ENCODE measurements at places on chromosomes 7 and 10.

GRCh38 chr7:134900166-134900982, 85.9 kb upstream of the AGBL3 start:
- no peak for DNase-seq

- no peak for DNase-seq
These were observed 1.2 kb upstream of the TMEM178B start for GRCh38 chr7:141072548-141073172.

- no peak for DNase-seq
These were observed 22.0 kb upstream of the TMEM120A start for GRCh38 chr7:76016191-76016947.

DNA sequence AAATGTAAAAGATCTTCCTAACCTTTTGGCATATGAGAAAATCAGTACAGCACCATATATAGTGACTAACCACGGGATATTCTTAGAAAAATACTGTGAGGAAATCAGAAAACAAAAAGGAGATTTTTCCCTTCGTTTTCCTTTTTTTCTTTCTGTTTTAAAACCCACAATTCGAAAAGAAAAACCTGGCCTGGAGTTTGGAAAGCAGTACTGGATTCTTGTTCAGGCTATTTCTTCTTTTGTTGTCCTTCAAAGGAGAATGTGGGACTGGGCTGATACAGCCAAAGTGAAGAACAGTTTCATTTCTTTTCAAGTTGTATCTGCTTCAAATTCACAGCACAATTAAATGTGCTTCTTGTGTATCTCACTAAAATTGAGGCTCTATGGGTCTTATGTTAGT, 156.8 kb upstream of the PHYHIPL start:
- no peak for DNase-seq

- DNase-seq: no peak
These were observed 124.1 kb downstream of the CUL2 start for GRCh38 chr10:34966040-34966439.

DNA sequence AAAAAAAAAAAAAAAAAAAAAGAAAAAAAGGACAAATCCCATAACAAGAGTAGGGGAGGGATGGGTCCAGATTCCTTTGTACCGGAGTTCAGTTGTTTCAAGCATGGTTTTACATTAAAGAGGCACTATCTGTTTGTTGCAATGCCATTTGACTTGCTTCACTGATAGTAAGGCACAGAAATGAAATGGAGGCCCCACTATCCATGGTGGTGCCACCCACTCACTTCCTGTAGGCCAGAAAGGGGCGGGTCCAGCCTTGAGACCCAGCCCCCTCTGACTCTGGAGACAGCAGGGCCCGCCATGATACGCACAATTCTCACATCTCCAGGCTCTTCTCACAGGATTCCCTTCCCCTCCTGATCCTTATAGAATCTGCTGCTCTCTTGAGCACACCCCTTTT, 100.0 kb downstream of the CLEC2L start:
- no peak for DNase-seq

DNA sequence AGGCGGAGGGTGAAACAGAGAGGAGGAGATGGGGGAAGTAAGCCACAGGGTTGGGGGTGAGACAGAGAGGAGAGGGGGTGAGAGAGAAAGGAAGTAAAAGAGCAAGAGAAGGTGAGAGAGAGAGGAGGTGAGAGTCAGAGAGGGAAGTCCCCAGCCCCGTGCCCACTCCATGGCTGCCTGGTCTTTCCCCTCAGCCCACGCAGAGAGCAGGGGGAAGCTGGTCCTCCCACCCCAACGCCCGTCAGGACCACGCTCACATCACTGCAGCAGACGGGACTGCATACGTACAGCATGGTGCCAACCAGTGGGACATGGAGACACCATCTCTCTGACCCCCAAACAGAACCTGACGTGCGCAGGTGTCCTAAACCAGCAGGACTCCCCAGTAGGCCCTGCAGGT, 12.1 kb upstream of the PDGFA start:
- no peak for DNase-seq

DNA sequence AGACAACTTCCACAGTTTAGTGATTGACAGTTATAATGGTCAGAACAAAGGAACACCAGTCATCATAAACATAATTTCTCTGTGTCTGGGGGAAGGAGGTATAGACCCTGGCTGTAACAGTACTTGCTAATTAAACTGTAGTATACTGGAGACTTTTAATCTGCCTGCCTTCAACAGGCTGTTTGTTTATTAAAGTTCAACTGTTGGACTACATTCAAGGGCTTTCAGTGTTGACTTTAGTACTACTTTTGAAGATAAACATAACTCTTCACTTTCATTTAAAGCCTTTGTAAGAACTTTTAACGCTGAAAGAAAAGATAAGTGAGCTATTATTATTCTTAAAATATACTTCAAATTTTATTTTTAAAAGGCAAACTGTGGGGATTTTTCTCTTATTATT, 15.5 kb upstream of the PTTG1IP2 start:
- DNase-seq: no peak

DNA sequence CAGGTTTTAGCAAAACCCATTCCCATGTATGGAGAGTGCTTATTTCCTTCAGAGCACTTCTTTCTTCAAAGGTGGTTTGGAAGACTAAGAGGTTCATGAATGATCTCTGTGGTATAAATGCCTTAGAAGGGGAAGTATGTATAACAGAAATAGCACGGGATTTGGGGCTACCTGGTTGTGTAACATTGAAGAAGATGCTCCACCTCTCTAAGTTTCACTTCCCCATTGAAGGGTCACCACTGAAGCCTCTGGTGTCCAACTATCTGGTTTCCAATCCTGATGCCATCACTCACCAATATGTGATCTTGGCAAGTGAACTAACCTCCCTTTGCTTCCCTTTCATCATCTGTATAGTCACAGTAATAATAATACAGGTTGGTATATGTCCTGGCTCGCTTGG, 37.2 kb downstream of the CYCS start:
- DNase-seq: no peak

DNA sequence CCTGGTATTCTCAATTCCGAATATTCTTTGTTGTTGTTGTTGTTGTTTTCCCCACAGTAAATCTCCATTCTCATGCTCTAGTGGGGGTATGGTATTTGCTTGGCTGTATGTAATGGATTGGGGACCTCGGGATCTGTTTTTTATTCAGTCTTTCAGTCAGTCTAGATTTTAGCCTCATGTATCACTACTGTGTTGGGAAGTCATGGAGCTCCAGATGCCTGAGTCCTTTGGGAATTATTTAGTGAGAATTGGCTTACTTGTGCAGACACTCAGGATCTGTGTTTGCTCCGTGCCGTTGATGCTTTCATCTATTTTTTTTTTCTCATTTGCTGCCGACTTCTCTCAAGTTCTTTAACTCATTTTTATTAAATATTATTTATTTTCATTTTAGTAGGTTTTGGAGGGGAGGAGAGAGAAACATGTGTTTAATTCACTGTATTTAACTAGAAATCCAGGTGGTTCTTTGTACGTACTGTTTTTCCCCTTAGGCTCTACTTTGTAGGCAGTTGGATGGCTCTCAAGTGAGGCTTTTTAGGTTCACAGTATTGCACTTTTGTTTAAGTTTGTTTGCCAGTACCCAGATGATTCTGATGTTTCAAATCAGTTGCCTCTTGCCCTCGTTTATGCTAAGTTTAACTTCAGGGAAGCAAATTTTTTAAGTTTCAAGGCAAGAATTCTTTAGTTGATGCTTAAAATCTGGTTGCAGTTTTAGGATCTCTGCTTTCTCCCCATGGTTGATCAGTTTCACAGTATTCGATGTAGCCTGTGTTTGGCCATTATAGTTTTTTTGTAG, 36.9 kb downstream of the ZNRF2 start:
- no peak for DNase-seq

- DNase-seq: no peak
These were observed 572.6 kb downstream of the DNAJB6 start for GRCh38 chr7:157909370-157909769.

DNA sequence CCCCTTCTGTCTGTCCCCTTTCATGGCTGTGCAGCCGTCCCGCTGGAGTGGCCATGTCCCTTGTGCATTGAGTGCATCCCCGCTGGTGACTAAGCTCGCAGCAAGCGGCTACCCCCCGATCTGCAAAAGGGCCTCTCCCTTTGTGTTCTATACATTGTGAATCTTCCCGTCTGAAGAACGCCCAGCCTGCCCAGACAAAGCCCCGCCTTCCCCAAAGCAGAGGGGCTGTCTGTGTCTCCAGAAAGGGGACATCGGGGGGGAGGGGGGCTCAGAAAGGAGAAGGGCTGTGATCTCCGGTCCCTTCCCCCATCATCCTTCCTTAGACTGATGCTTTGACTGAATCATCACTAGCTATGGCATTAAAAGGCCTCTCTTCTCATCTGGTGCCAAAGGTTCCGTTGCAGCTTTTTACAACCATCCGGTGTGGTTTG, 11.9 kb downstream of the NPTX2 start:
- DNase-seq: no peak

DNA sequence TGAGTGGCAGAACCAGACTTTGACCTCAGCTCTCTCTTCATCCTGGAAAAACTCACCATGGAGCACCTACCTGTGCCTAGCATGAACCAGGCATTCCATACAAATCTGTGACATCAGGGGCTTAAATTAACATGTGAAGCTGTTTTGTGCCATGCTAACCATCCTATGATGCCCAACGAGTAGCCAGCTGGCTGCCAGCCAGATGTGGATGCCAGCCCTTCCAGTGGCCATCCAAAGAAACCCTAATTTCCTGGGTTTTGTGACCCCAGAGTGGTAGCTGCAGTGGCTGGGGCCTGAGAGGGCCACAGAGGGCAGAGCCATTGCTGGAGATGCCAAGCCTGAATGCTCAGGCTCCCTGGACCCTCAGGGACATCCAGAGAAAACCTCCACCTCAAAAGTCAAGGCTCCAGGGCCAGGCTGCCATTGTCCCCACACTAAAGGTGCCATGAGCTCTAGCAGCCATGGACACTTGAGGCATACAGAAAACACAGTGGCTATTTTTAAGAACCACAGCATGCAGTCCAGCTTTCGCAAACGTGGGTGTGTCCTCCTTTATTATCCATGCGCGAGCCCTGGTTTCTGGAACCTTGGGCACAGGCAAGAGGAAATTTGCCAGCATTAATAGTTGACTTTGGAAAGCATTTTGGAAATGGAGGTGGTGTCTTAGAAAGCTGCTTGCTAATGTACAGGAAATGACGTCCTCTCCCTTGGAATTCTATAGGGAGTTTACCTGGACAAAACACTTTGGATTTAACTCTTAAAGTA, 6.0 kb downstream of the CPXM2 start:
- DNase-seq: no peak

GRCh38 chr10:12717981-12718707, 283.4 kb downstream of the CCDC3 start:
- DNase-seq: no peak

DNA sequence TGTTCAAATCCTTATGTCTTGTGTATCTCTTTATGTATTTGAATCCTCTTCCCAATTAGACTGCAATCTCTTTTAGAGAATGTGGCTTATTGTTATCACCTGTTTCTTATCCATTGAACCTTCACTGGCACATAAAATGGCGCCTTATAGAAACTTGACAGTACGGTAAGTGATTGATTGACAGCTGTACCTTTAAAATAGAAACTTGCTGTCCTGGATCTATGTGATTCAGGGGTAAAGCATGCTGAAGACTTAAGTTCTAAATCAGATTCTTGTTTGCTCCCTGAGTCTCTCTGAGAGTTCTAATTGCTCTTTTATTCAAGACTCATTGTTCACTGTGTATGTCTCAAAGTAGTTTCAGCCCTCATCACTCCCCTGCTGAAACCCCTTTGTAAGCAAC, 91.3 kb downstream of the CACNB2 start:
- DNase-seq: no peak

GRCh38 chr10:35378541-35379210, 42.4 kb downstream of the CCNY start:
- no peak for DNase-seq

GRCh38 chr10:18204039-18204835, 64.0 kb downstream of the CACNB2 start:
- no peak for DNase-seq

DNA sequence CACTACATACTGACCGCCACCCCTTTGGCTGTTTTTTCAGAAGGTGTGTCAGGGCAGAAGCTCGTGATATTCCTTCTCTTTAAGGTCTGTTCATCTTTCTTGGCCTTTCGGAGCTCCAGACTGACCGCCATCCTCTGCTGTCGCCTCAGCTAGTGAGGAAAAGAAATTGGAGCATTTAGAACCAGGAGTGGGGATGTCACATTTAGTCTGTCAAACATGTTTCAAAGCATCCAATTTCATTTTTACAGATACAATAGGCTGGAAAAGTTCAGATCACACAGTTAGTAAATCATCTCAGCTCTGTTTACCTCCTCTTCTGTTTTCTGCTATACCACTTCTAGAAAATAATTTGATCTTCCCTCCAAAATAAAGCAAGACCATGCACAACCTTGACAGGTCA, 4.8 kb downstream of the KPNA7 start:
- no peak for DNase-seq

DNA sequence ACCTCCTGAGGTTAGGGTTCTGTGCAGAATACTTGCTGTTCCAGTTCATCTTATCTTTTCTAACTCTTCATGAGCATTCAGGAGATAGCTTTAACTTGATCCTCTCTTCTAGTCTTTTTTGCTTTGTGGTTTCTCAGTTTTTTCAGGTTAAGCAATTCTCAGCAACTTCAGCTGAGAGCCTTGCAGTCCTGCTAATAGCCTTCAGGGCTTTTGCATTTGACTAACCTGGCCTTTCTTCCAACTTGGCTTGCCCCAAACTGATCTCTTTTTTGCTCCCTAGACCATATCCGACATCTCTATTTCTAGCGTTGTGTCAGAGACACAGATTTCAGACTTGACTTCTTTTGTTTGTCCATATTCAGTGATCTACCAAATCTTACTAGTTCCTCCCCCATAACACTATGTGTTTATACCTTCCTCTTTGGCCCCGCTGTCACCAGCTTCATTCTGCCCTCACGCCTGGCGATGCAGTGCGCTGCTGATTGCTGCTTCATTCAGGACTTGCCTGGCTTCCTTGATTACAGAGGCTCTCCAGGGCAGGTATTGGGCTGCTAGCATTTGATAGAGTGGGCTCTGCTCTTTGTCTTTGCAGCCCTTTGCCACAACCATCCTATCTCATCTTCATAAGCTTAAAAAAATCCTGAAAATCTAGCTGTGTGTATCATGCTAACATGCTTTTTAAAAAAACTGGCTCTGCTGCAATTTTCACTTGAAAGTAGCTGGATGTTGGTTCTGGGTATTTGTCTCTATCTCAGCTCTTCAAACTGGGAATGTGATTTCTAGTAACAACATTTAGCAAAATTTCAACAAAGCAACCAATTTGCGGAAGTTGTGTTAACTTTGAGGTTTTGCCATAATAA, 9.6 kb downstream of the CUL1 start:
- no peak for DNase-seq

DNA sequence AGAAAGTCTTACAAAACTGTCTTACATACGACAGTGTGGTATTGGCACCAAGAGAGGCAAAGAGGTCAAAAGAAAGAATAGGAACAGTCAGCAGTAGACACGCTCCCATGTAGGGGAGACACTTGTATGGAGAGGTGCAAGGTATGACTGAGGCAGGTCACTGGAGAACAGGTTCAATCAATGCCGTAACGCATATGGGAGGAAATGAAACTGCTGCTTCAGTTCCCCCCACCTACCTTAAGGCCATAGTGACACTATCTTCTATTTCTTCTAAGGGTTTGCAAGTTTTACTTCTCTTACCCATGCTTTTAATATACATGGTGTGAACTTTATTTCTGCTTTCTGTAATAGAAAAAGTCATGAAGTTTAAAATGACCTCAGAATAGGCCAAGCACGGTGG, 5.5 kb upstream of the PITRM1 start:
- no peak for DNase-seq
